ENCODE measurements at places on chromosomes 7 and 10.
A peak's percentile ranks its signal among the peaks of the same experiment; 100 is the strongest.

DNA sequence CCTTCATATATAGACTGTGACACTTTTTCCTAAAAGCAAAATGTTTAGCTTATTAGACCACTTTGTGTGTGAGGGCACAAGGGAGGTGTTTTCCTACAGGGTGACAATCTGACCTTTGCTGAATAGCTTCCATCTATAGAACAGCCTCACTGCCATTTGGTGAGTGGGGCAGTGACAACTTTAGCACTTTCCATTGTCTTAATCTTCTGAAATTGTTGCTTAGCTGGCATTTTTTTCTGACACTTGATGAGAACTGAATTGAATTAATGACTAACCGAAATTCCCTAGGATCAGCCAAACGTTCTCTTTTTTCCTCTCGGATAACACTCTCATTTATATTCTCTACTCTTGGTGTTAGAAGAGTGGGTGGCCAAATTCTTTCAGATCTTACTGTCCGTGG is 30.2 kb downstream of the KDM7A start:
- H3K36me3 ChIP-seq, result peaks cover 5% of the 10 kb centered on the region
- H3K27ac ChIP-seq, result no peak overlapping the region
- no peaks in the 10 kb centered on the region for H3K4me1 ChIP-seq
- no peak overlapping the region for H3K4me3 ChIP-seq
- H3K27me3 ChIP-seq, result no peaks in the 10 kb centered on the region

GRCh38 chr10:4538016-4538415 is 288.0 kb upstream of the AKR1E2 start:
- H3K27me3 ChIP-seq, result no peaks in the 10 kb centered on the region
- H3K4me3 ChIP-seq, result no peak overlapping the region
- no peak for DNase-seq
- H3K4me1 ChIP-seq, result peaks cover 5% of the 10 kb centered on the region
- H3K27ac ChIP-seq, result no peak overlapping the region

- peaks cover 93% of the 10 kb centered on the region for H3K27me3 ChIP-seq
- DNase-seq, result no peak
- no peak overlapping the region for H3K27ac ChIP-seq
- no peak overlapping the region for H3K4me3 ChIP-seq
- H3K36me3 ChIP-seq, result no peaks in the 10 kb centered on the region
Observed at GRCh38 chr10:99523251-99523773, 9.4 kb upstream of the NKX2-3 start.

DNA sequence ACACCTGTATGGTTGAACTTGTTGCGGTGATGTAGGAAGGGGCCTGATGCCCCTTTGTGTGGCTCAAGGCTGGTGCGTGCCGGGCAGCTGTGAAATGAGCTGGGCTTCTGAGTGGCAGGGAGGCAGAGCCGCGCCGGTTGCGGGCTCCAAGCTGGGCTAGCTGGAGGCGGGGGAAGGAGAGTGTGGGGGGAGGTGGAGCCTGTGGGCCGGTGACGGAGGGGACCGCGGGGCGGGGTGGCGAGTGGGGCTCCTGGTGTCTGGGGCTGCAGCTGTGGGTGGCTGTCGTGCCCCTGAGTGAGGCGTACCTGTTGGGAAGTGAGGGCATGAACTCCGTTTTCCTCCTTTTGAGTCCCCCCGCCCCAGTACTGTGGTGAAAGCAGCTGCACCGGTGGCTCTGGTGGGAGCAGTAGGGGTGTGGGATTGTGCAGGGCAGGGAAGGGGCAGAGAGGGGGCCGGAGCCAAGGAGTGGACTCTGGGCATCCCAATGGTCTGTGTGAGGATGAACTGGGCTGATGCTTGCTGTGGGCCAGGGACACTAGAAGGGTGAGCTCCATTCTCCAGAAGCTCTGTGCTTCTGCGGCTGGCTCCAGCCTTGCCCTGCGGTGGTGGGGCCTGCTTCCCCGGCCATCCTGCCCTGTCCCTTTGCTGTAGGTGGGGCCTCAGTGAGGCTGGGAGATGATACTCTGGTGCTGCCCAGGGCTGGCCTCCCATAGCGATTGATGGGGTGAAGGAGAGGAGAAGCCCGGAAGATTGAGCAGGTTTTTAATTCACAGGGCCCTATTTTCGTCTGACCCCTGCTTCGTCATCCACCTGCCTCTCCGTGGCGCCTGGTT is 41.7 kb downstream of the INPP5A start:
- no peaks in the 10 kb centered on the region for H3K36me3 ChIP-seq
- H3K4me3 ChIP-seq, result no peak overlapping the region
- peaks cover 51% of the 10 kb centered on the region for H3K4me1 ChIP-seq
- H3K27me3 ChIP-seq, result no peaks in the 10 kb centered on the region

- H3K4me3 ChIP-seq, result no peak overlapping the region
- no peak for DNase-seq
- H3K27ac ChIP-seq, result no peak overlapping the region
Observed at GRCh38 chr7:43516581-43517342, 66.1 kb upstream of the STK17A start.

- no peaks in the 10 kb centered on the region for H3K27me3 ChIP-seq
- H3K4me1 ChIP-seq, result no peaks in the 10 kb centered on the region
- H3K27ac ChIP-seq, result no peak overlapping the region
Observed at GRCh38 chr7:115680921-115681320, 349.6 kb downstream of the TFEC start.

GRCh38 chr10:49076741-49077521 is 38.4 kb downstream of the VSTM4 start:
- no peak for DNase-seq
- no peaks in the 10 kb centered on the region for H3K36me3 ChIP-seq
- H3K4me3 ChIP-seq, result no peak overlapping the region
- H3K27me3 ChIP-seq, result no peaks in the 10 kb centered on the region
- no peaks in the 10 kb centered on the region for H3K4me1 ChIP-seq
- no peak overlapping the region for H3K27ac ChIP-seq

GRCh38 chr10:68192113-68192512 is 39.8 kb downstream of the ATOH7 start:
- no peak overlapping the region for H3K4me3 ChIP-seq
- no peak for DNase-seq
- H3K36me3 ChIP-seq, result no peaks in the 10 kb centered on the region
- H3K27me3 ChIP-seq, result no peaks in the 10 kb centered on the region
- no peak overlapping the region for H3K27ac ChIP-seq
- H3K4me1 ChIP-seq, result no peaks in the 10 kb centered on the region

DNA sequence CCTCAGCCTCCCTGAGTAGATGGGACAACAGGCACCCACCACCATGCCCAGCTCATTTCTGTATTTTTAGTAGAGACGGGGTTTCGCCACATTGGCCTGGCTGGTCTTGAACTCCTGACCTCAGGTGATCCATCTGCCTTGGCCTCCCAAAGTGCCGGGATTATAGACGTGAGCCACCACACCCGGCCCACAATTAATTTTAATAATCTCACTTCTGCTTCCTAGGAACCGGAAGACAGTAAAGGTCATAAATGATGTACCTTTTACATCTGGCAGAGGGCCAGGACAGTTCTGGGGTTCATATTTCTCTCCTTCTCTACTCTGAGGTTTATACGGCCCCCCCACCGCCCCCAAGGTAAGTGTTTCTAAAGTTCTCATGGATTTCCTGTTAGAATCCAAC is 31.2 kb upstream of the AOAH start:
- peaks cover 41% of the 10 kb centered on the region for H3K4me1 ChIP-seq
- no peaks in the 10 kb centered on the region for H3K36me3 ChIP-seq
- no peak overlapping the region for H3K4me3 ChIP-seq
- DNase-seq, result no peak
- H3K27ac ChIP-seq, result peak overlapping the region; percentile 60
- H3K27me3 ChIP-seq, result no peaks in the 10 kb centered on the region

DNA sequence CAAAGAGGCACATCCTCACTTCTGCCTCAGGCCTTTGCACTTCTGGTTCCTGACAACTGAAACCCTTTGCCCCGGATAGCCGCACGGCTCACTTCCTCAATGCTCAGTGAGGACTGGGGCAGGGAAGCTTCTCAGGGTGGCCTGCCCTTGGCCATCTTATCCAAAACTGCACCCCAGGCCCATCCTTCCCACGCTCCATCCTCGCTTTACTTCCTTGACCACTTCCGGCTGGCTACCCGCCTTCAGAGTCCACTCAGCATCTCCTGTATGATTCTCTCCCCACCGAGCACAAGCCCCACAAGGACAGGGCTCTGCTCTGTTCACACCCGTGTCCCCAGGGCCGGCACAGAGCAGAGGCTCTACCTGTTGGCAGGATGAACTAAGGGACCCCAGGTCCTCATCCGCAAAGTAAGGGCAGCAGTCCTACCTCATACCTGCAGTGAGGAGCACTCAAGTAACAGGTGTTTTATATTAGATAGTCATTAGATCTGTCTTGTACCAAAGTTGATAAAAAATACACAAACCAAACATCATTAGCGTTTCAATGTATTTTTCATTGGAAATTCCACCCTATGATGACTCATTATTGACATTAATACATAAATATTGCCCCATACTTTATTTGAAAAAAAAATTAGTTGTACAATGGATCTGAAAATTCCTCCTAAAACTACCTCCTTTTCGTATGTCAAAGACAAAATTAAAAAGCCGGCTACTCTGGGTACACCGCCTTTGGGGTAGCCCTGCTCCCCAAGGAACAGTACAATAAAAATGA is 35.0 kb downstream of the GNA12 start:
- H3K4me3 ChIP-seq, result no peak overlapping the region
- H3K4me1 ChIP-seq, result peaks cover 33% of the 10 kb centered on the region
- H3K27me3 ChIP-seq, result no peaks in the 10 kb centered on the region
- H3K27ac ChIP-seq, result no peak overlapping the region
- peak; percentile 75 for DNase-seq

GRCh38 chr7:141452911-141453310 is 98.3 kb upstream of the AGK start:
- no peaks in the 10 kb centered on the region for H3K36me3 ChIP-seq
- no peaks in the 10 kb centered on the region for H3K27me3 ChIP-seq
- no peak overlapping the region for H3K27ac ChIP-seq
- DNase-seq, result no peak
- H3K4me3 ChIP-seq, result no peak overlapping the region

GRCh38 chr10:81042647-81043046 is 504.9 kb downstream of the SH2D4B start:
- no peaks in the 10 kb centered on the region for H3K36me3 ChIP-seq
- no peak for DNase-seq
- H3K27me3 ChIP-seq, result no peaks in the 10 kb centered on the region
- no peak overlapping the region for H3K4me3 ChIP-seq
- no peak overlapping the region for H3K27ac ChIP-seq
- no peaks in the 10 kb centered on the region for H3K4me1 ChIP-seq

DNA sequence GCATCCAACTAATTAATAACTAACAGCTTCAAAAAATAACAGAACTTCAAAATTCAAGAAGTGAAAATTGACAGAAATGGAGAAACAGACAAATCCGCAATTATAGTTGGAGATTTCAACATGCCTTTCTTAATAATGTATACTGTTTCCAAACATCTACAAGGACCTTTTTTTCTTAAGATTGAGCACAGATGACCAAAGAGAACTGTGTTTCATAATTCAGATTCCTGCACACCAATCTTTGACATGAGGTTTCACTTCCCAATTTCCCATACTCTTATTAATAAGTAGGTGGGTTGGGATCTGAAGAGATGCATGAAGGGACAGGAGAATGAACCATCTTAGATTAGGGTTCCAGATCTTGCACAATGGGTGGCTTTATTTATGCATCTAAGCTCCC is 24.9 kb upstream of the GIMAP7 start:
- no peak overlapping the region for H3K27ac ChIP-seq
- H3K4me1 ChIP-seq, result peaks cover 63% of the 10 kb centered on the region
- H3K27me3 ChIP-seq, result no peaks in the 10 kb centered on the region

GRCh38 chr10:16986082-16986405 is 143.6 kb downstream of the CUBN start:
- H3K4me3 ChIP-seq, result no peak overlapping the region
- H3K36me3 ChIP-seq, result no peaks in the 10 kb centered on the region
- no peaks in the 10 kb centered on the region for H3K4me1 ChIP-seq
- H3K27ac ChIP-seq, result no peak overlapping the region
- DNase-seq, result no peak

- no peak overlapping the region for H3K4me3 ChIP-seq
- H3K27me3 ChIP-seq, result peaks cover 3% of the 10 kb centered on the region
Observed at GRCh38 chr7:318878-319661, 29.1 kb downstream of the FOXL3 start.

DNA sequence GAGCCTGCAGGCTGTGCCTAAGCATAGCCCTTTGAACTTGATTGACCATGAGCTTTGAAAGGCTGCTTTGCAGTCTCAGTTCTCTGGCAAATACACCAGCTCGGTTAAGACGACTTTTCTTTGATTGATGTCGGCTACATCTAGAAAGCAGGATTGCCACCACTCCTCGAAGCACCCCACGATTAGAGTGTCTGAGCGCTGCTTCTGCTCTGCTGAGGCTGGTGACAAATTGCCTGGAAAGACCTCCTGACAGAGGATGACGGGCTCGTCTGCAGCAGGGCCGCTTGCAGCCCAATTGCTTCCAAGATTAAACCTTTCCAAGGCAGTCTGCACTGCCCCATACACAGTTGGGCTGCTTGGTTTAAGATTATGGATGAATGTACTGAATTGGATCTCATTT is 182.0 kb downstream of the CUX1 start:
- no peaks in the 10 kb centered on the region for H3K27me3 ChIP-seq
- H3K36me3 ChIP-seq, result peaks cover 1% of the 10 kb centered on the region
- H3K4me3 ChIP-seq, result no peak overlapping the region
- no peak for DNase-seq
- H3K4me1 ChIP-seq, result no peaks in the 10 kb centered on the region
